ENCODE measurements at places on chromosomes 13 and 19.

- no peak for DNase-seq
These were observed 135.0 kb downstream of the CRYL1 start for GRCh38 chr13:20390526-20391175.

GRCh38 chr13:34942732-34943435 lies 814 bp downstream of the NBEA start:
- peak; percentile 61 for DNase-seq

DNA sequence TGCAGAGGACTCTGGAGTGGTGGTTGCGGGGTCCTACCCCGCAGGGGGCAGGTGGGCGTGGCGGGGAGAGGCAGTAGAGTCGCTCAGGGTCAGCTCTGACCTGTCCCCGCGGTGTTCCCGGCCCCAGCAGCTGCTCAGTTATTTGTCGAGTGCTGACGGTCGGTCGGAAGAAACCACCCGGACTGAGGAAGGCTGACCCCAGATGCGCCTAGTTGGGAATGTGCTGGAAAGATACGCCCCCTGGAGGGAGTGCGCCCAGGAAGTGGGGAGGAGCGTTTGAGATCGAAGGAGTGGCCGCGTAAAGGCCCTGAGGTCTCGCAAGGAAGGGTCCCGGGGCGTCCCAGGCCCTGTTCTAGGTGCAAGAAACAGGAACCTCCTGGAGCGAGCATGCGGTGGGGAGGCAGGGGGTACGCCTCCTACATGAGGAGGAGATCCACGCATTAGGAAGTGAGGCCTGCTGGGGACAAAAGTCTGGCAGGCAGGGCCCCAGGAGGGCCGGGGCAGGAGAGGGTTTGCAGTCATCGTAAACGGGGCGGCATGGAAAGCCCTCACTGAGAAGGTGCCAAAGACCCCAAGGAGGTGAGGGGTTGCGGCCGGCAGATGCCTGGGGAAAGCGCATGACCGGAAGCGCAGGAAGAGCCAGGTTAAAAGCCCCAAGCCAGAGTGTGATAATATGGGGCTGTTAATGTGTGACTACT lies 9.2 kb downstream of the CCDC8 start:
- DNase-seq, result no peak

- peak; percentile 84 for DNase-seq
These were observed 624.8 kb downstream of the DACH1 start for GRCh38 chr13:71242201-71242600.

DNA sequence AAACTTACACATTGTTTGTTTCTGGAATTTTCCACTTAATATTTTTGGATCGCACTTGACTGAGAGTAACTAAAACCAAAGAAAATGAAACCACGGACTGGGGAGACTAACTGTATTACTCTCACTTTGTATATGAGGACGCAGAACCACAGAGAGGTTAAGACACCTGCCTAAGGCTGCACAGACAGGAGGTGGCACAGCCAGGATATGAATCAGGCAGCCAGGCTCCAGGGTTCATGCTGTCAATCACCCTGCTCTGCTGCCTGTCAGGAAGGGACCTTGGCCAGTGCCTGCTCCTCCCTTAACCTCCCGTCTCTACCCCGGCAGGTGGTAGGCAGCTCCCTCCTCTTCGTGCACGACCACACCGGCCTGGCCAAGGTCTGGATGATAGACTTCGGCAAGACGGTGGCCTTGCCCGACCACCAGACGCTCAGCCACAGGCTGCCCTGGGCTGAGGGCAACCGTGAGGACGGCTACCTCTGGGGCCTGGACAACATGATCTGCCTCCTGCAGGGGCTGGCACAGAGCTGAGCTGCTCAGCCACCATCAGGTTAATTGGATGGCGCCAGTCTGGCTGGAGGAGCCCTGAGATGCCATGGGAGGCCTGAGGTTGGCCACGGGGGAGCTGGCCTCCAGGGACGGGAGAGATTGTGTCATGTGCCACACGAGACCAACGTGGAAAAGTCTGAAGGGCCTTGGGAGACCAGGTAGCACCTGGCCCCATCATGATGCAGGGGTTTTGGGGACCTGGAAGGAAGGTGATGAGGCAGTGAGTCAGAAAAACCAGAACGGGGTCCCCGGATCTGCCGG lies 11.0 kb downstream of the ACTMAP start:
- no peak for DNase-seq

DNA sequence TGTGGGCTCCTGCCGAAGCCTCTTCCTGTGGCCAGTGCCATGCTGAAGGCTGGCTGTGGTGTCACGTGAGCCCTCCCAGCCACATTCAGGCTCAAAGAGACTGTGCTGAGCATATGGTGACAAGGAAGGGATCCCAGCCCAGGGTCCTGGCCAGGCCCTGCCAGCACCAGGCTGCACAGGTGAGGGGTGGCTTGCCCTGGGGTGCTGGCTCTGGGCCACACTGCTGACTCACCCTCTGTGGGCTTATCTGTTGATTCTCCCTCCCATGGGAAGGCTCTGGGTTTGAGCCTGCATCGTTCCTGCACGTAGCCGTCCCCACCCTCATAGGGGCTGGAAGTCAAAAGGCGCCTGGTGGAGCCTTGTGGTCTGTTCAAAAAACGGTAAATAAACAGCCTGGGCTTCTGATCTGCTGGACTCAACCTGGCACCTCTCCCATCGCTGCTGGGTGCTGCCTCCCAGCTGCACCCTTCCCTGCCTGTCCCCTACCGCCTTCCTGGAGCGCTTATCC lies 31.1 kb downstream of the DNM2 start:
- peak; percentile 83 for DNase-seq

DNA sequence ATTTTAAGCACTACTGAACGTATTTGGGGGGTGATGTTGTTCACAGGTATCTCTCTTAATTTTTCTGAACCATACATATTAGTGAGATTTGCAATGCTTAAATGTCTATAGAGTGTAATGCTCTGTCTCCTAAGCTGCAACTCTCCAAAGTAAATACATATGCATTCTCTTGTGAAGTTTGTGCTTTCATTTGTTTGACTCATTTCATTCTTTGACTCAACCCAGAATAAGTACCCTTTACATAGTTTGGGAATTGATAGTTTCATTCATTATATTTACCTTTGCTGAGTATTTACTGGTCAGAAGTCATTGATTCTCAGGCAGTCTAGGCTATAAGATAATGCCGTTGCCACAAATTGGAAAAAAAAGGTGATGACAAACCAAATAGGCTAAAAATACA lies 406.9 kb downstream of the FGF9 start:
- DNase-seq, result no peak

GRCh38 chr19:478976-479375 lies 17.3 kb upstream of the MADCAM1 start:
- DNase-seq, result no peak

- no peak for DNase-seq
These were observed 124.9 kb upstream of the UBL3 start for GRCh38 chr13:29975283-29975682.

- no peak for DNase-seq
These were observed 146.3 kb downstream of the GGACT start for GRCh38 chr13:100442095-100442832.

GRCh38 chr19:50703915-50704796 lies 15.4 kb downstream of the SHANK1 start:
- DNase-seq, result no peak

DNA sequence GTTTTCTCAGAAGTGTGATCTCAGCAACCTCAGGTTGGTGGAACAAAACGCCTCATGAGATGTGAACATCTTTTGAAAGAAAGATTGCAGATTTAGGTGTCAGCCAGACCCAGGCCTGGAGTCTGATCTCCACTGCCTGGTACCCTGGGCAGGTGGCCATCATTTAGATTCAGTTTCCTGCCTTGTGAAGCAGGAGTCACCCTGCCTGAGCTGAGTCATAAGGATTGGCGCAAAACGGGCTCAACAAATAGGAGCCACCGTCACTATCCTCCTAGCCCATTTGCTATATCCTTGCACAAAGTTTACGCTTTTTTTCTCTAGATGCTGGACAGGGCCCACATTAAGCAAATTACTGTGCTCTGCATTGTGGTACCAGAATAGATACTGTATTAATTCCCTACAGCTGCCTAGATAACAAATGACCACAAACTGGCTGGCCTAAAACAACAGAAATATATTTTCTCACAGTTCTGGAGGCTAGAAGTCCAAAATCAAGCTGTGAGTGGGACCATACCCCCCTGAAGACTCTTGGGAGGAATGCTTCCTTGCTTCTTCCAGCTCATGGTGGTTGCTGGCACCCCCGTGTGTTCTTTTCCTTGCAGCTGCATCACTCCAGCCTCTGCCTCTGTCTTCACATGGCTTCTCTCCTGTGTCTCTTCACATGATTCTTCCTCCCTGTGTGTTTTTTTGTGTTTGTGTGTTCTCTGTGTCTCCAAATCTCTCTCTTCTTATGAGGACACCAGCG lies 38.2 kb downstream of the TNFSF11 start:
- DNase-seq, result no peak

DNA sequence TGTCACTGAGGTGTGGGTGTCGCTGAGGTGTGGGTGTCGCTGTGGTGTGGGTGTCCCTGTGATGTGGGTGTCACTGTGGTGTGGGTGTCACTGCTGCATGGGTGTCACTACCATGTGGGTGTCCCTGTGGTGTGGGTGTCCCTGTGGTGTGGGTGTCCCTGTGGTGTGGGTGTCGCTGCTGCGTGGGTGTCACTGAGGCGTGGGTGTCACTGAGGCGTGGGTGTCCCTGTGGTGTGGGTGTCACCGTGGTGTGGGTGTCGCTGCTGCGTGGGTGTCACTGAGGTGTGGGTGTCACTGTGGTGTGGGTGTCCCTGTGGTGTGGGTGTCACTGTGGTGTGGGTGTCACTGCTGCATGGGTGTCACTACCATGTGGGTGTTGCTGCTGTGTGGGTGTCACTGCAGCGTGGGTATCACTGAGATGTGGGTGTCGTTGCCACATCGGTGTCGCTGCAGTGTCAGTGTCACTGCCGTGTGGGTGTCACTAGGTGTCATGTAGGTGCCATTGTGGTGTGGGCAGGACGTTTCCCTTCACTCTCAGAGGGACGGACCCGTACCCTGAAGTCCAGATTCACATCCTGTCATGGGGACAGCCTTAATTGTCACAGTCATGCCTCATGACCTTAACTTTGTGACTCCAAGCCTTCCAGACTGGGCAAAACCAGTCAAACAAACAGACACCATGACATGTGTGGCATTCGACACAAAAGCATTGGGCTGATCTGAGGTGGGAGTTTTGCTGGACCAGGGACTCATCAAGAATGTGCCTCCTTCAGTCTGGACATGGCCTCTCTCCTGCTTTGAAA lies 12.7 kb upstream of the GAS6 start:
- DNase-seq, result no peak

DNA sequence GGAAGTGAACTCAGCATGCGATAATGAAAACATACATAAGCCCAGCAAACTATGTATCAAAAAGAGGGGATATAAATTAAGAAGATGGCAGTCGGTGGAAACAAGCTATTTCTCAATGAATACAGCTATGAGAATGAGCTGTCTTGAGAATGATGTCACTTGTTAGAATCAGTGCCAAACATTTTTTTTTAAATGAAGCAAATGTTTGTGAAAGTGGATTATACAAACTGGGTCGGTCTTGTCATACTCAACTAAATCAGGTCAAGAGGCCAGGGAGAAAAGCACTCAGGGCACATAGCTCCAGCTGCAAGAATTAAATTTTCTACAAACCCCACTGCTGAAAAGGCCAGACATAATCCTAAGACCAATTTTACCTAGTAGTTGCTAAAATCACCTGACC lies 1048.4 kb downstream of the SLITRK1 start:
- no peak for DNase-seq

- no peak for DNase-seq
These were observed 18.4 kb upstream of the EPHX3 start for GRCh38 chr19:15250640-15250993.

DNA sequence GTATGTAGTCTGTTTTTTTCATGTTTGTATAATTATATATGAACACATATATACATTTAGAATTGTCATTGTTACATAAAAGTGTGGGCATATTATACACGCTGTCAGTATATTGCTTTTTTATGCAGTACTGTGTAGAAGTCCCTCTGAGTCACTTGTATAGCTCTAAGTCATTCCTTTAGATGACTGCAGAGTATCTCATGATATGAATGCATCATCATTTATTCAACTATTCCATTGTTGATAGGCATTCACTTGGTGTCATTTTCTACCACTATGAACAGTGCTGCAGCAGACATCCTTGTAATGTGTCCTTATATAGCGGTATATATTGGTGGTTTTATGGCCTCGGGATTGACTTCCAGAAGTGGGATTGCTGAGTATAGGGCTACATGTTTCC lies 15.3 kb downstream of the RFXAP start:
- DNase-seq, result no peak

DNA sequence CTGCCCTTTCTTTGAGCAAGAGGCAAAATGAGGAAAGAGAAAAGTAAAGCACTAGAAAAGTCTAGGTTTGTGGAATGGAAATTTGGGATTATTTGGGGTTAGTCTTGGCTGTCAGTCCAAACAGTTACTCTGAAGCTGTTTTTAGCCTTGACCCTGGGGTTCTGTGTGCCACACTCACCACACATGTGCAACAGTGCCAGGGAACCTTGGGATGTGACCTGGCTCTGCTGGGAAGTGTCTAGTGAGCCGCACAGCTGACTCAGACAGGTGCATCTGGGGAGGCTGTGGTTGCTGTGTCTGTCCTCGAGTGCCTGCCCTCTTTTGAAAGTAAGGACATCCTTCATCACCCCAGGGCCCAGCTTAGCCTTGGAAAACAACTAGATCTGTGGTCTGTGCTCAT lies 15.8 kb downstream of the MICOS13 start:
- no peak for DNase-seq

- no peak for DNase-seq
These were observed 344.7 kb downstream of the KLF5 start for GRCh38 chr13:73403355-73404120.

- DNase-seq, result no peak
These were observed 4.5 kb upstream of the RASAL3 start for GRCh38 chr19:15468675-15469512.

DNA sequence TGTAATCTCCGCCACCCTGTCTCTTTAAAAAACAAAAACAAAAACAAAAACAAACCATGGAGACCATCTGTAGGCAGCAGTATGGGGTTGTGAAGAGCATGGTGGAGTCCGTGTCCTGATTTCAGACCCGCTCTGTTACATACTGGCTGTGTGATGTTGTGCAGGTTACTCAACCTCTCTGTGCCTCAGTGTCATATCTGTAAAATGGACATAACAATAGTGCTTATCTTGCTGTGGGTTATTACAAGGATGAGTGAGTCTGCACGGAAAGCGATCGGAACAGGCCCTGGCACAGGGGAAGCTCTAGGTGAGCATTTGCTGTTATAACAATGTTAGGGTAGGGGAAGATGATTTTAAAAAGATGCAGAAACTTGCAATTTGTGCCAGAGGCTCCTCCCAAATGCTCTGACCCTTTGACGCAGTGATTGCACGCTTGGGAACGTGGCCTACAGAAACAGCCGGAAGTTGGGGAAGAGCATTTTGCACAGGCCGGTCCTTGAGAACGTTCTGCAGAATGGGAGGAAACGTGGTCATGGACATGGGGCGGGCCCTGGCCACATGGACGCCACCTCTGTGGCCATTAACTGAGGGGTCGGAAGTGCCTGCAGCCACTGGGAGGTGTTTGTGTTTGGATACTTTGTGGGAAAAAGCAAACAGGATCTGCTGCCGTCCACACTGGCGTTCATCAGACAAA lies 15.7 kb upstream of the SELENOW start:
- DNase-seq, result no peak

- DNase-seq, result no peak
These were observed 97.5 kb upstream of the PABPC3 start for GRCh38 chr13:24998433-24998832.

- DNase-seq, result no peak
These were observed 23.3 kb downstream of the GGACT start for GRCh38 chr13:100565286-100565685.

- DNase-seq, result no peak
These were observed 11.4 kb downstream of the NDFIP2 start for GRCh38 chr13:79492313-79492798.
